ENCODE measurements at places on chromosomes 3 and 15. TPM values are rescaled to one million over a fixed set of nuclear protein-coding genes. Genes with fewer than 3 reads are reported as not detected.

GPR15 gene
- 111 TPM for total RNA-seq

GLDN gene
- not detected for total RNA-seq

GRM2 gene
- total RNA-seq, result 1.7 TPM

TUSC7 gene
- total RNA-seq, result not detected

GATM gene
- 2.2 TPM for total RNA-seq

HES1 gene
- 11.3 TPM for total RNA-seq

AP3B2 gene
- total RNA-seq, result not detected

P2RY1 gene
- total RNA-seq, result 0.05 TPM

MKRN2OS gene
- not detected for total RNA-seq

CX3CR1 gene
- 5.5 TPM for total RNA-seq

CTXN2 gene
- not detected for total RNA-seq

LYSMD2 gene
- total RNA-seq, result 14.8 TPM

CDC25A gene
- total RNA-seq, result 19.6 TPM

MAP2K1 gene
- total RNA-seq, result 87.6 TPM

UPK1B gene
- total RNA-seq, result not detected

EFL1 gene
- total RNA-seq, result 20.8 TPM

PIGZ gene
- 1.8 TPM for total RNA-seq

CCDC13 gene
- 0.83 TPM for total RNA-seq

EXD1 gene
- not detected for total RNA-seq

ZWILCH gene
- 30.0 TPM for total RNA-seq
